Activated CD4-positive, CD25-positive, alpha-beta regulatory T cell treated with anti-CD3 and anti-CD28 coated beads, Interleukin-2, amount 50 U/mL, for 24 hours (primary cell): ENCODE measurements at places on chromosomes 6 and 20.

DNA sequence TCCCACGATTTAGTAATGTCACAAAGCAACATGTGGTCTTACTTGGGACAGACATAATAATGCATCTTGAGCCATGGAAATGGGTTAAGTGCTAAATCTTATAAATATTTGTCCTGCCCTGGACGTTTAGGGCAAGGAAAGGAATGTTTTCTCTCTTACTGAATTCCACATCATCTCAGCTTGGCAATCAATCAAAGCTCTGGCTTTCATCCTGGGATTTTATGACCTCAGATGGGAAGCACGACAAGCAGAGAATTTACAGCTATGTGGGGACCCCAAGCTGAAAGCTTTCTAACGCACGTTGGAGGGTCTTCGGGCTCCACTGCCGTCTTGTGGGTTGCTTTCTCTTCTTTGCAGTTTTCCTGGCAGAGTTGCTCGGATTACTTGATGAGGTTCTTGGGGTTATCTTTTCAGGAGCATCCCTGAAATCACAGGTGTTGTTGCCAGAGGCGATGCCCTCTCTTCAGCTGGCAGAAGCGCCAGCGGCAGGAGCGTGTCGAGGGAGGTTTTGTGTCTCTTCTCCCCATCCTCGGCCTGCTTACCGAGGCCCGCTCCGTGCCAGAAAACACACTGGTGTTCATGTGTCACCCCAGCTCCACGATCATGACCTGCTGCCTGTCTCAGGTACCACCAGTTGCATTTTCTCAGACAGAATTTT, 73.4 kb upstream of the FRMD1 start:
- no peak for ATAC-seq

- peak; percentile 83 for ATAC-seq
Observed at GRCh38 chr6:25250878-25251277, 28.3 kb upstream of the CARMIL1 start.

DNA sequence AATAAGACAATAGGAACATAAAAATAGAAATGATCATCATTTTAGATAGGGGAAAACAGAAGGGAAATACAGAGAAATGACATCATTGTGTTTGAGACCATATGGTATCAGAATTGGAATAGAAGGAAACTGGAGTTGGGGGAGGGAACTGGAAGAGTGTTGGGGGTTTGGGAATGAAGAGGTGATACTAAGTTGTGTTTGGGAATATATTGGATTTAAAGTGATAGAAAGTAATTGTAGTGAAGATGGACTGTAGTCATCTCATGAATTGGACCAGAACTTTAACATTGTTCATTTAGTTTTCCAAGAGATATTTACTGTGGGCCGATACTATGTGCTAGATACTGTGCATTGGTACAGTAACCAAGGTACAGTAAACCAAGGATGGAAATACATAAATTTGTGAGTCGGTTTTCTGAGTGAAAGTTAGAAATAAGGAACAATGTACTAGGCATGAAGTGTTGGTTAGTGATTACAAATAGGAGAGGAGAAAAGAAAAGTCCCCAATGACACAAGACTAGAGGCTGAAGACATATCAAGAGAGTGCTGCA, 32.3 kb downstream of the KCNQ5 start:
- ATAC-seq, result peak; percentile 19

DNA sequence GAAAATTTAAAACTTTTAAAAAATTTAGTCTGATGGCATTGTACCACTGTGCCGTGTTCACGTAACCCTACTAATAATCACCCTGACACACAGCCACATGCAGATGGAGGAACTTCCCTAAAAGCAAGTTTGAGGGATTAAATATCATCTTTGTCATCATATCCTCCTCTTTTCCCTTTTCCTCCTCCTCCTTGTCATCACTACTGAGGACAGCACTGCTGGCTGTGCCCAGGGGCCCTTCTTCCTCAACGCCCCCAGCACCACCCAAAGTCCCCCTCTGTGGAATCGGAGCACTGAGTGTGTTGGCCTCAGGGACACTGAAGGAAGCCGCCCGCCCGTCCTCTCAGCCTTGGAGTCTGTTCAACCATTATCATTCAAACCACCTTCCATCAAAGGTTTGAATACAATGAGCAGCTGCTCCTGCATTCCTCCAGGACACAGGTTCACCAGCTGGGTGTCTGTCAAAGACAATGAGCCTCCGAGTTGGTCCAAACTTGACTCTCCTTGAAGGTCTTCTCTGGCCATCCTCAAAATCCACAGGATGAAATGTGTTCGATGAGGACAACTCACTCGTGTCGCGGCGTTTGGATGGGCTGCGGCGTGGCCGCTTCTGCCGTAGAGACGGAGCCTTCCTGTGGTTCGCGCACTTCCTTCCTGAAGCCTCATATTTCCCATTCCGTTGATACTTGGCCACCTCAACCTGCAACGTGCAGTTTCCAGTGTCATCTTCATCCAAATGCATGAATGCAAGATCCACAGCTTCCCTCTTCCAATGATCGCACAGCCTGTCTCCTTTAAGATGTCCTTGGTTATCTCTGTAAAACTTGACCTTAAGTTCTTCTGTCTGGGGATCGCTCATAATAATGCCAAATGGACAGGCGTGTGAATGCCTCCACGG, 23.3 kb downstream of the NQO2 start:
- no peak for ATAC-seq

DNA sequence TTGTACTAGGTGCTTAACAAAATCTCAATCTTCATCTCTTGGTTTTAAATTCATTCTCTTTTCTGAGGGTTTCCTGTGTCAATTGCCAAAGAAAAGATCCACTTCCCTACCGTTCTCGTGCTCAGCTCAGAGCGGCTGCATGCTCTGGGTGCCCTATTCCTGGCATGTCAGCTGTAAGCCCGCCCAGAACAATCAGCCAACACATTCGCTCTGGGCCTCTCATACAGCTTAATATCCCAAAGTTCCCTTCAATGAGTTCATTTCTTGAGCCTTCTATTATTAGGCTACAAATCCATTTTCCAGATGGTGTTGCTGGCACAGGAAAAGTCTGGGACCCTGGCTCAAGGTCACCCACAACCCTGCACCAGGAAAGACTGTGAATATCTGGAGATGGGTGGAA, 24.3 kb upstream of the LRFN2 start:
- no peak for ATAC-seq

GRCh38 chr6:13763740-13764381, 50.5 kb downstream of the MCUR1 start:
- peak; percentile 86 for ATAC-seq
